ENCODE measurements at places on chromosomes 7 and 10. TPM values are rescaled to one million over a fixed set of nuclear protein-coding genes. Genes with fewer than 3 reads are reported as not detected.

GIMAP7 gene
- 30.8 TPM for polyA plus RNA-seq

UBTD1 gene
- 16.6 TPM for polyA plus RNA-seq

HYAL4 gene
- polyA plus RNA-seq: 0.09 TPM

PIP gene
- not detected for polyA plus RNA-seq

CTAGE8 gene
- polyA plus RNA-seq: 5.3 TPM

PEX1 gene
- 40.7 TPM for polyA plus RNA-seq

SEMA3C gene
- polyA plus RNA-seq: 109 TPM

DNA sequence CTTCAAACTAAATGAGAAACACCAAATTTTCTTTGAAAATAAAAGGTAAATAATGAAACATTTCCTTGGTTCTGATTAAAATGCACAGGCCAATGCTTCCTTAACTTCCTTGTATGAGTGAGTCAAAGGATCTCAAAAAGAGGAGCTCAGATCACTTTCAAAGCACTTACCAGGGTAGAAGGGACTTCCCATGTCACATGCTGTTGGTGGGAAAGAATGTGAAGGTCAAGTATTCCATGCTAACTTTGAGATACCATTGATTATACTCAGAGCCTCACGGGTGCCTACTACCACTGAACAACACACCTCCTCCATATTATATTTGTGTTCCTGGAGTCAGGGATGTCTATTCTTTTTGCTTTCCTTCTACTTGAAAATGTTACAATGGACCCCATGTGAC is 233.5 kb upstream of the KIAA1217 start:
- no peak for DNase-seq

- DNase-seq: no peak
Observed at GRCh38 chr10:67609996-67610793, 85.8 kb downstream of the CTNNA3 start.

- no peak for DNase-seq
Observed at GRCh38 chr10:86958116-86958900, at the start of gene SNCG. SNCG (plus strand) TSS chr10:86958599; CDS start chr10:86958698, 99 bp downstream.

DNA sequence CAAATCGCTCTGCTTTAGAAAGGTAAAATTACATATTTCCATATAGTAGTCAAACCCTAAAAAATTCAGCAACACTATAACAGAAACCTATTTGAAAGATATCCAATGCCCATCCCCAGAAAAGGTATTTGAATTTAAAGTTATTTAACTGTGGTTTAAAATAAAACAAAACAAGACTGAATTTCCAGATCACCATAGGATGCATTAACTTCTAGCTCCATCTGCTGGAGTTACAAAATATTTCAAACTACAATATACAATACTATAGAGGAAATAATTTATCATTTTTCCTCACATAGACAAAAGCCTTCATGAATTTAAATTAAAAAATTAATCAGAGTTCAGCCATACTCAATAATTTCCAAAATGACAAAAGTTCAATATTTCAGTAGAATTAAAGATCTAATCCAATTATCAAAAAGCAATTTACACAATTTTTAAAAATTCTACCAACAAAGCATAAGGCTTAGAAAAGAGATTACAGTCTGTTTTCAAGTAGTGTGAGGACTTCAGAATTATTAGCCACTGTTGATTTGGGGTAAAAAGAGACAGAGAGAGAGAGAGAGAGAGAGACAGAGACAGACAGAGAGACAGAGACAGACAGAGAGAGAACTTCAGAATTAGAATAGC is 75.9 kb downstream of the LMBR1 start:
- no peak for DNase-seq

GRCh38 chr10:132109341-132110110 is 43.8 kb downstream of the JAKMIP3 start:
- peak; percentile 78 for DNase-seq

DNA sequence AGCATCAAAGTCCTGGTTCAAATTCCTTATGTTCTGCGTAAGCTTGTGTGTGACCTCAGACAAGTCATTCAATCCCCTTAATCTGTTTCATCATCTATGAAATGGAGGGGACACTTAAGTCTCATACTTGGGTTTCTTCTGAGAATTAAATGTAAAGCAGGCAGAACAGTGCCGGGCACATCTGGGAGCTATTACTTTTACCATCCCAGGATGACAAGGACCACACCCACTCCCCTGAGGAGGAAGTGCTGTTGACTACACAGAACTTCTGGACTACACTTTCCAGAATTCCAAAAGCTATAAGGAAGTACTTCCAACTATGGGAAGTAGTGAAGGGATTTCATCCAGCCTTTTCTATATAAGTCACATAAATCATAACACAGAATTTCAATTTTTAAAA is 294.9 kb downstream of the IPMK start:
- DNase-seq: no peak

DNA sequence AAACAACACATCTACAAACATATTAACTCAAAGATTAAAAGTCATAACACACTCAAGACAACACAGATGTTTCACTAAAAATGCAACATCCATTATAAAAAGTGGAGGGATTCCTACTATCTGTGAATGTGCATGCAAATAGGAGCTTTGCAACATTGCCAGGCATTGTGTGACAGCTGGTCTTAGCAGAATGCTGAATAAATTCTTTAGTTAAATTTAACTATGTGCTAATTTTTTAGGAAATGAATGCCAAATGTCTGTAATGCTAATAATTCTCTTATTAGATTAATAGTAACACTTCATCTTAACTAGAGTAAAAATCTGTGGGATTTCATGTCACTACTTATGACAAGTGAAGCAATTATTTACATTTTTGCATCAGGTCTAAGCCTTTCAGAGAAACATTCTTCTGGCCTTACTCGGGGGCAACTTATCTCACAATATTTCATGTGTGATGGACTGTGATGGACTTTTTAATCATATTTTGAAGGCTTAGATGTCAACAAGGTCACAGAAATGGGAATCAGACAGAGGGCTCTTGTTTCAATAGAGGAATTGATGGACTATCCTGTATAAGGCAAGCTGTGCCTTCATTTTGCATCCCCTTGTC is 524.6 kb upstream of the KCND2 start:
- no peak for DNase-seq

DNA sequence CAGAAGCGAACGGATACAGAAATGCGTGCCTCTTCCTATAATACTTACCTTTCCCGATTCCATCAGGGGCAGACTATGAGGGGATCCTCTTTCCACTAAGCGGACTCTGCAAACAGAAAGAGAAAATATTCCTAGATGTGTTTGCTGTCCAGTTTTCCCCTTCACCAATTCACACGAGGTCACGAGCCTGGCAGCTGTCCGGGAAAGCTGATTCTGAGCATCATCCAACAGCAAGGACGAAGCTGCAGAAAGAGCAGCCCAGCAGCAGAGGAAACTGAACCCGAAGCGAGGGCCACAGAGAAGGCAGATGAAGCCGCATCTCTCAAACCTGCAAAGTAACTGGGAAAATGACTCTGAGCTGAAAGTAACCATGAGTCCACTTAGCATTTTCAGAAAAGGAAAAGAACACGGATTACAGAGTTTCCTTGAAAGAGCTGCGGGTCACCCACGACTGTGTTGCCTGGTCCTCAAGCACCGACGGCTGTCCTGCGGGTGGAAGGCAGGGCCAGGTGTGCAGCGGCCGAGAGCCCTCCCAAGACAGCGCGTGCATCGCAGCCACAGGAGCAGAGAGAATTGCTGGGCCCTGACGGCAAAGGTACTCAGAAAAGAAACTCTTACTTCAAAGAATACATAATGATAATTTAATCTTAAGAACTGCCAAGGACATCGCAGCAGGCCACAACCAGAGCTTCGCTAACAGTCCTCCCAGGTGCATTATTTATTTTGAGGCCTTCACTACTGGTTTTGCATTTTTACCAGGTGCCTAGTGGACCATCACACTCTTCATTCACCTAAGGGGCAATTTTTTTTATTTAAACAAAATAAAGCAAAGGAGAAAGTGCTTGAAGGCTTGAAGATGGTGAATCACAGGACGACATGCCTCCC is 153.3 kb downstream of the ZMYND11 start:
- no peak for DNase-seq

- no peak for DNase-seq
Observed at GRCh38 chr7:50166997-50167965, 74.2 kb upstream of the ZPBP start.

DNA sequence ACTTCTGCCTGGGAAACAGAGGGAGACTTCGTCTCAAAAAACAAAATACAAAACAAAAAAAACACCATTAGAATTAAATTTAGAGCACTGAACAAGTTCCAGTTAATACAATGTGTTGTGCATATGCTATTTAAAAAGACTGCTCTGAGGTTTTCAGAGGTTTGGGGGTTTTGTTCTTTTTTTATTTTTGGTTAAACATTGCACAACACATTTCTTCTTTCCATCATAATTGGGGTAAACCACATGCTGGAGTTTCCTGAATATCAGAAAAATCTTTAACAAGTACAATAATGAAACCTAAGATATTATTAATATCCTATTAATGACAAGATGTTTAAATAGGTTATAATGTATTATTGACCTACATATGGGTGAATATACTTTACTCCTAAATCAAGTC is 26.3 kb downstream of the IGF2BP3 start:
- no peak for DNase-seq

- DNase-seq: no peak
Observed at GRCh38 chr7:46660402-46660980, 739.4 kb upstream of the IGFBP3 start.

- peak; percentile 92 for DNase-seq
Observed at GRCh38 chr10:329361-330099, 194.3 kb downstream of the ZMYND11 start.

DNA sequence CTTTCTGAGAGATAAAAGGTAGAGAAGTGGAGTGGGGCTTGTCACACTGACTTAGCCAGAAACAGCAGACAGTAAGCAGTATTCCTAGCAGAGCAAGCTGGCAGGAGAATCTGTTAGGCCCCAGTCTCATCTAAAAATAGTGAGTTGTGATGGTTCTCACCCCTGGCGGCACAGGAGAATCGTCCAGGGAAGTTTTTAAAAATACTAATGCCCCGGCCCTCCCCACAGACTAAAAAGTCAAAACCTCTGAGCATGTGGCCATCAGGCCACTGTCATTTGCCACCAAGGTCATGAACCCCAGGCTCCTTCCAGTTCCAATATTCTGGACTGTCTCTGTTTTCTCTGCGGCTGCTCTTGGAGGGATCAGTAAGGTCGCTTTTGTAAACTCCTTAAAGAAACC is 34.0 kb downstream of the LYZL1 start:
- DNase-seq: no peak

DNA sequence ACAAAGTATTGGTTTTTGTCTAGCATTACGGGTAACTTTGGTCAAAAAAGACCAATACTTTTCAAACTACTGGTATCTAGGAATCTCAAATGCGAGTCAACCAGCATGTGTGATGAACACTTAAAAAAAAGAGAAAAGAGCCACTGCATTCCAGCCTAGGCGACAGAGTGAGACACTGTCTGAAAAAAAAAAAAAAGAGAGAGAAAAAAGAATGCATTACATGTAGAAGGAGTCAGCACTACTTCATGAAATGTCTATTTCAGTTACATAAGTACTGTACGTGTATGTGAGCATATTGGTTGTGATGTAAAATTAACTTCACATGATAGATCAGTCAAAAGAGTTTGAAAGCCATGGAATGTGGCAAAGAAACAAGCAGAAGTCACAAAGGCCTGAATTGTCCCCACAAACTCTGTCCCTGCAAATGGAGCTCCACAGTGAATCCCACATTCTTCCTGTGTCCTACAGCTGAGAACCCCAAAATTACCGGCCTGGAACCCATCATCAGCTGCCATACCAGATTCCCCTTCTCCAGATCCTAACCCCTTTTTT is 1.6 kb downstream of the DENND11 start:
- no peak for DNase-seq

- DNase-seq: no peak
Observed at GRCh38 chr7:129689995-129690581, 78.6 kb downstream of the NRF1 start.

- DNase-seq: peak; percentile 91
Observed at GRCh38 chr7:30225863-30226613, 58.4 kb upstream of the ZNRF2 start.

DNA sequence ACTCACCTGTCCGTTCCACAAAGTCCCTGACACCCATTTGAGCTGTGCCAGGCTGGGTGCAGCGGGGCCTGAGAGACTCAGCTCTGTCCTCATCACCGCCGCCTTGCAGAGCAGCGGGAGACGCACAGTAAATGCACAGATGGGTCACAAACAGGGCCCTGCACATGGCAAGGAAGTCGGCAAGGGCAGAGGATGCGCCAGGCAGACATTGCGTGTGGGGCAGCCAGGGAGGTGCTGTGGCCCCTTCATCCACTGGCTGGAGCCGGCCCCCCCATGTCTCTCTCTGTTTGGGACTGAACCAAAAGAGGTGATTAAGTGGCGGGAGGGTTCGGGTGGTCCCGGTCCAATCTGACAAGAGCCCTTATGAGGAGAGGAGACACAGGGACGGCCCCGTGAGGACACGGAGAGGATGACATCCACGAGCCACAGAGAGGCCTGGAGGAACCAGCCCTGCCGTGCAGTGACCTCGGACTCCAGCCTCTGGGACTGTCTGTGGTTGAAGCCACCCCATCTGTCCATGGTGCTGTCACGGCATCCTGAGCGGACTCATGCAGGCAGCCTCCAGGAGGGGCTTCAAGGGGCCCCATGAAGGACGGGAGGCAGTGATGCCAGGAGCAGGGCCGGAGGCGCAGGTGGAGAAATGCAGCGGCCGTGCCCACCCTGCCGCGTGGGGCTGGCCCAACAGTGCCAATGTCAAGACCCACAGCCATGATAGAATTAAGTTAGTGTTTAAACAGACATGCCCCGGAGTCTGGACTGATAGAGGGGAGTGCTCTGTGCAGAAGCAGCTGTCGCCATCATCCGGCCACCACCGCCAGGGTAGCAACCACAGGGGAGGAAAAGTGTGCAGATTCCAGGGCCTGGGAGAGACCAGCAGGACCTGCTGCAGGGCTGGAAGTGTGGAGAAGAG is 28.4 kb upstream of the FOXL3 start:
- peak; percentile 55 for DNase-seq

DNA sequence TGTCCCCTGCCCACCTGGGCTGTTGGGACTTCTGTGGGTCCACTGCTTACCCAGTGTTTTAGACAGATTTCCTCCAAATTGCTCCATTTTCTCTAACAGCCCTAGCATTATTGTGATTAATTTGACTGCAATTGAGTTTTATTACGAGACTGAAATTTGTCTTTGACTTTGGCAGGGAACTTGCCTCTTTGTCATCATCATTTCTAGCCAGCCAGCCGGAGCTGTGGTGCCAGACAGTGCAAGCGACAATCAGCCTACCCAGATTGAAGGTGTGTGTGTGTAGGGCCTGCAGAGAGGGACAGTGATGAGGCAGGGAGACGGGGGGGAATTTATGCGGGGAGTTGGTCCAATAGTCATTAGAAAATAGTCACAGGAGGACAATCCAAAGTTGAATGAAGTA is 743.0 kb downstream of the NRG3 start:
- no peak for DNase-seq

- no peak for DNase-seq
Observed at GRCh38 chr10:102962951-102963755, 45.1 kb downstream of the CNNM2 start.

GRCh38 chr10:60454336-60454735 is 64.7 kb upstream of the ANK3 start:
- DNase-seq: no peak

DNA sequence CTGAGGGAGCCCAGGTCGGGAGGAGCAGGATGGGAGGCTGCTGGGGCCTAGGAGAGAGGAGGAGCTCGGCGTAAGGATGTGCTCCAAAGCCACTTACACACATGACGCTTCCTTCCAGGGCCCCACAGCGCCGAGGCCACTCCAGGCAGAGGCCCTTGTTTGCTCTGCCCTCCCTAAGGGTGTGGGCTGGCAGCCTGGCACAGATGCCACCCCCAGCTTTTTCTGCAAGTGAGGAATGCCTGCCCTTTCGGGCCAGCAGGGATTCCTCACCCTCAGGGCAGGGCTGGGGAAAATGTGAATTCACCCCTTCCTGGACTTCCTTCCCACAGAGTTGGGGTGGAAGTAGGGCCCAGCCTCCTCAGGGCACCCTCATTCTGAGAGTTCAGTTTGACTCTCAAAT is 5.6 kb upstream of the AQP1 start:
- DNase-seq: no peak

All from left lung (tissue), 14 donors.